Amniotic epithelial cell (primary cell): ENCODE measurements at places on chromosomes 16 and 17.

- DNase-seq, result peak; percentile 90
These were observed 297.5 kb downstream of the XYLT1 start for GRCh38 chr16:17173281-17173680.

DNA sequence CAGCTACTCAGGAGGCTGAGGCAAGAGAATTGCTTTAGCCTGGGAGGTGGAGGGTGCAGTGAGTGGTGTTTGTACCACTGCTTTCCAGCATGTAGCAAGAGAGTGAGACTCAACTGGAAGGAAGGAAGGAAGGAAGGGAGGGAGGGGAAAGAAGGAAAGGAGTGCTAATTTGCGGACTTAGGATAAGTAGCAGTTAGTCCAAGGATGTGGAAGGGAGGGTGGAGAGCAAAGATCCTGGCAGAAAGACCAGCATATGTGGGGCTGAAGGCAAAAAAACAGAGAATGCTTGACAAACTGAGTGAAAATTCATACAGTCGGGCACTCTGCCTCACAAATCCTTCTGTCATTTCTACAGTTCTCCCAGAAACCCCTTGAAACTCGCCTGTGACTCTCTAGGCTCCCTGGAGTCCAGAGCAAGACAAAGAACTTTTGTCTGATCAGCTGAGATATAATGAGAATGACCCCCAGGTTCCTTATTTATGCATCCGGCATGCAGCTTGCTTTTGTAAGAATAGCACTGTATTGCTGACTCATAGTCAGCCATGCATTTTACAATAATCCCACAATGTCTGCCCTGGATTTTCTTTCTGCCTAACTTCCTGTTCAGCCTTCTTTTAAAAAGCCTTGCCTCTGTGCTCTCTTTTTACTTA, 31.5 kb downstream of the CDK5RAP3 start:
- DNase-seq, result peak; percentile 90

DNA sequence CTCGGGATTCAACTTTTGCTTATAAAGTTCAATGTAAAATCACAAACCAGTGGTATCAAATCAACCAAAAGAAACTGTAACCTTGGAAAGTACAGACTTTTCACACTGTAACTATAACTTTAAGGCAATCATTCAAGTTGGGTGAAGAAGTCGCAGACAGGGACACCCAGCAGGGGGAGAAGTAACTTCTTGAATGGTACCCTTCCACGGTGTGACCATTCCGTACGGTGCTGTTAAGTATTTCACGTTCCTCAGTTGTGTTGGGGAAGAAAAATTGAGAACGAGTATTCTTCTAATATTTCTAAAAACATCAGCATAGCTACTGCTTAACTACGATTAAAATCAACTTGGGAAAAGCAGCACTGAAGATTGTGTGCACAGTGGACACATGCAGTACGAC, 55.8 kb downstream of the MYH10 start:
- DNase-seq, result peak; percentile 31

- DNase-seq, result peak; percentile 98
These were observed 12.9 kb downstream of the TRIM37 start for GRCh38 chr17:59093702-59094231.

DNA sequence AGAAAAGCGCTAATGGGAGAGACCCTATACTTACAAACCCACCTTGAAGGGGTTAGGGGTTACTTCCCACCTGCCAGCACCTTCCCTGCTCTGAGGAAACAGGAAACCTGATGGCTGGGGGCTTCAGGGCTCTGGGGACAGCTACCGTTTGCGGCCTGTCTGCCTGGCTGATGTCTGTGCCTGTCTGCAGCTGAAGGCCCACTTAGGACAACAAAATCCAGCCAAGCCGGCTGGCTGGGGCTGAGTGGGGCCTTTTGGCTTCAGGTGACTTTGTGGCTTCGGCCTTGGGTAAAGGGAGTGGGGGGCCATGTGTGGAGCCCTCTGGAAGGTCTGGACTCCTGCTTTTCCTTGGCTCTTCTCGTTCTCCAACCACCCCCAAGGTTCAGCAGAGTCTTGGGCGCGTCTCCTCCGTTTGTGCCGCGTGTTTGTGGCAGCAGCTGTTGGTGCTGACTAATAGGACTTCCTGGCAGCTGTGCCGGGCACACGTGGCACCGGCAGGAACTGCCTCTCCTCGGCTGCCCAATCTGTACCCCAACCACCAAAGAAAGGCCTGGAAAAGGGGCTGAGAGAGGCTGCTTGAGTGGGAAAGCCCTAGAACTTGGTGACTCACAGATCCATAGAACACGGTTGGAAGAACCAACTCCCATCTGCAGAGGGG, 186.7 kb downstream of the MSI2 start:
- peak; percentile 67 for DNase-seq

- no peak for DNase-seq
These were observed 25.4 kb downstream of the UBE2G1 start for GRCh38 chr17:4340914-4341615.

DNA sequence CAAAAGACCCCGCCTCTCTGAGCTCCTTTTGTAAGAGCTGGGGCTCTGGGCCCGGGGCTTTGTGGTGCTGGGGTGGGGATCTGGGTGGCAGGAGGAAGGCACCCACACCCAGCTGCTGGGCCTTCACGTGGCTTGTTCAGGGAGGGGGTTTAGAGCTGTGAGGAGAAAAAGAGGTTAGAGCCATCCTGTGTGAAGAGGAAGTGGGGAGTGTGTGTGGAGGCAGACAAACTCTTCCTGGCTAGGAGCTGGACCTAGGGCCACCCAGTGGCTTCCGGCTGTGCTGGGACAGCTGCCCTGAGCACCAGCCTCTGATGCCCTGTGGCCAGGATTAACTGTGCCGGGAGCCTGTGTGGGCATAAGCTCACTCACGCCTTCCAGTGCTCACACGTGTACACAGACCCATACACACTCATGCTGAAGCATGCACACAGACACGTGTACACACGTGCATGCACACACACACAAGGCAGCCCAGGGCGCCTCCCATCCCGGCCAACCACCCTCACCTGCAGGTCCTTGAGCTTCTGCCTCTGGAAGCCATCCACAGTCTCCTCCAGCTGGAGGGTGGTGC, 7.4 kb downstream of the CIBAR2 start:
- no peak for DNase-seq

GRCh38 chr16:12462426-12463280, 341.0 kb downstream of the CPPED1 start:
- peak; percentile 17 for DNase-seq

DNA sequence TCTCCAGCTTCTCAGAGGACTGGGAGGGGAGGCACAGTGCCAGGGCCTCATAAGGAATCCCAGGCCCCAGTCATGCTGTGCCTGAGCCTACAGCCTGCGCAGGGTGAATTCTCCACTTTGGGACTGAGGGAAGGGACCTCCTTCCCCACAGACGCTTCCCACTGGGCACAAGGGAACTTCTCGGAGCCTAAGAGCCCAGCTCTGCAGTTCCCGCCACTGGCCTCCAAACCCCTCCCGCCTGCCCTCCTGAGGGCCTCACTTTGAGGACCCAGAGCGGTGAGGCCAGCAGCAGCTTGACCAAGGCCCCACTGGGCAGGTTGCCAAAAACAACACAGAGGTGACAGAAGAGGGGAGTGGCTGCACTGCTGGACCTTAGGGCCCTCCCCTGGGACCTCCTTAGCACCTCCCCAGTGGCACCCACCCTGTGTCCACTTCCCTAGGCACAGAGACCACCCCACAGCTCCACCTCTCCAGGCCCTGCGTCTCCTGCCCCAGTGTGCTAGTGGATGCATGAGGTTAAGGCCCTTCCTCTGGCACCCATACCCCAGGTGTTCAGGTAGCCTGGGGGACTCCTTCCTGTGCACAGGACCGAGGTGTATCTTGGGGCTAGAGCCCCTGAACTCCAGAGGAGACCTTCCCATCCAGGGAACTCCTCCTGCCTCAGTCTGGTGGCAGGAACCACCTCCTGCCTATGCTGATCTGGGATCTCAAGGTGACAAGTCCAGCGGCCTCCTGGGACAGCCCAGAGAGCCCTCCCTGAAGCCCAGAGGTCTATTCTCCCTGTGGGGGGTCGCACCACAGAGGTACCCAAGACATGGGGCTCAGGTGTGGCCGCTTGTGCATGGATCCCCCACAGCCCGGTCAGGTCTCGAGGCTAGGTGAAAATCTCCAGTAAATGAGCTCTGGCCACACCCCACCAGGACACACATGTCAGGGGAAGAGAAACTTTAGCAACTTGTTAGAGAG, 3.4 kb downstream of the CASKIN2 start:
- no peak for DNase-seq

DNA sequence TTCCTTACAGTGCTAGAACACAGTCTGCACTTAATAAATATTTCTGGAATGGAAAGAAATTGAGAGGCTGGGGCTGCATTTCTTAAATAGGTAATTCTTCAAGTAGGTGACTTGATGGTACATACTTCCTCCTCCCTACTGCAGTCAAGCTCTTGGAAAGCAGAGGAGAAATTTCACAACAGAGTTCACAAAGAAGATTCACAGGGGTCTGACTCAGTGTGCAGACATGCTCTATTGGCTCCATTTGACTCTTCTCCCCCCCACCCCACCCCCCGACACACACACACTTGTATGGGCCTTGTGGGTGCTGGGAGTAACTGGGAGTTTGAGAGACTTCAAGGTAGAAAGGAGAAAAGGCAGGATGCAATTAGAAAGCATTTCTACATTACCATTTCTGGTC, 6.2 kb upstream of the MYOCD start:
- DNase-seq, result peak; percentile 93

DNA sequence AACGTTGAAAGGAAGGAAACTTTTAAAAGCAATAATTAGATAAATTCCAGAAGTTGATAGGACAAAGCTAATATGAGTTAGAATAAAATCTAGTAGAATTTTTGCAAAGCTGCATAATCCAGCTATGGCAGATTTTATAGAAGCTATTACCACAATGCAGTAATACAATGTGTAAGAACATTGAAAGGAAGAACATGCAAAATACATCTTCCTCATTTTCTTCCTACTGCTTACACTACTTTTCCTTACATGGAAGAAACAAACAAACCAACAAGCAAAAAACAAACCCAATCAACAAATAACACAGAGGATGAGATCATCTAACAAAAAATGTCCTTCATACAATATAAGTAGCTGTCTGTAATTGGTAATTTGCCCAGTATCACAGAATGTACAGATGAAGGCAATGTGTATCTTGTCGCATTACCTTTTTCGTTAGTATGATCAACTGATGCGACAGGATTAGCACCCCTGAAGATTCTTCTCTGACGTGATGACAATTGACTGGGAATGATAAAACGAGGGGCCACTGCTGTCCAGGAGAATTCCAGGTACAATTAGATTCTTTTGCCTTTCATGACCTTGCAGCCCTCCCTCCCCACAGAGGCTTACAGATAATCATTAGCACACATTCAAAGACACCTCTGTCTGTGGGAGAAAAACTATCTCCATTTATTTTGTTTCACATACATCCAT, 21.2 kb upstream of the LRRC37A start:
- no peak for DNase-seq

GRCh38 chr17:48530887-48531272, at the start of gene HOXB1:
TSS of gene HOXB1 (minus strand) at chr17:48531011. CDS start at chr17:48530904, 107 bp downstream.
- no peak for DNase-seq
